ENCODE measurements at places on chromosomes 5 and 9.
A peak's percentile ranks its signal among the peaks of the same experiment; 100 is the strongest.

DNA sequence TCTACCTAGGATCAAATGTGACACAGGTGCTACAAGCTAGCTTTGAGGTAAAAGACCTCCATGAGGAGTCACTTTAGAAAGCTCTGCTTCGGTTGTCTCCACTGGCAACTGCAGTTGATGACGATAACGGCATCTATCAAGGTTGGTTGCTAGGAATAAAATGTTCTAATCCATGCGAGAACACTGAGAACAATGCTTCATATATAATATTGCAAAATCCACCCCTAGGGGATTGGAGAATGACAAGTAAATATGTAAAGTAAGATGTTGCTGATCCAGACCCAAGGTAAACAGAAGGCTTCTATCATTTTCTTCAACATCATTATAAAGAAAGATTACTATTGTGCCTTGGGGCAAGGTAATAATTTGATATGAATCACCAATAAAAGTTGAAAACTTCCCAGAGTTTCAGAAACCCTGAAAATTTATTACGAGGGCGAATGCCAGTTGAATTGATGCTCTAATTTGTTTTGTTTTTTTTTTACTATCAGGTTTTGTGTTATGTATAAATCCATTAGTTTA is 1003.4 kb downstream of the CDH18 start:
- no peaks in the 10 kb centered on the region for H3K36me3 ChIP-seq
- no peak overlapping the region for H3K4me3 ChIP-seq
- DNase-seq, result no peak
- no peaks in the 10 kb centered on the region for H3K27me3 ChIP-seq
- no peak overlapping the region for H3K27ac ChIP-seq

DNA sequence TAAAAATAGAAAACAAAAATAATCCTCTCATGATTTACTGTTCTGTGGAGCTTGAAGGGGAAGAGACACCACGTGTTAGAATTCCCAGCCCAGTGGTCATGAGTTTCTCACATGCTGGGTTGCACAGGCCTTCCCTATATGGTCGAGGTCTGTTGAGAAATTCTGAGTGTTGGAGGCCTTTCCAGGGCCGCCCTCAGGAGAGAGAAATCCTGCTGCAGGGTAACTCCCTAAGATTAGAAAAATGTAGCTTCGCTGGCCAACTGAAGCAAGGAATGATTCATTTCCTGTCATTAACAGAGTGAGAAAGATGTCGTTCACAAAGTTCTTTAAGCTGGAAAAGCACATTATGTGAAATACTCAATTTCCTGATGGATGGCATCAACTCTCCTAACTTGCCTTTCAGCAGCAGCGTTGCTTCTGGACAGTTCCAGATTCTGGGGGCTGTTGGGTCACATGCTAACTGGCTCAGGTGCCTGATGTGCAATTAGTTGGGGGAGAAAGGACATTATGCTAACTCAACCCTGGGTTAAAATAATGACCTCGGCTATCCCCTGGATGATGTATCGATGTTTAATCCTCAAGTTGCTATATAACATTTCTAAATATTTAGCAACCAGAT is 104.8 kb upstream of the CD180 start:
- H3K4me3 ChIP-seq, result no peak overlapping the region
- peak overlapping the region; percentile 70 for H3K27ac ChIP-seq
- DNase-seq, result peak; percentile 82
- no peaks in the 10 kb centered on the region for H3K27me3 ChIP-seq
- no peaks in the 10 kb centered on the region for H3K36me3 ChIP-seq

- peak; percentile 40 for DNase-seq
- H3K27ac ChIP-seq, result no peak overlapping the region
- H3K36me3 ChIP-seq, result no peaks in the 10 kb centered on the region
Measured at GRCh38 chr5:159459951-159460538, 129.8 kb upstream of the IL12B start.

- no peaks in the 10 kb centered on the region for H3K36me3 ChIP-seq
- no peaks in the 10 kb centered on the region for H3K27me3 ChIP-seq
- H3K4me1 ChIP-seq, result no peaks in the 10 kb centered on the region
- H3K4me3 ChIP-seq, result peak overlapping the region; percentile 71
- peak overlapping the region; percentile 84 for H3K27ac ChIP-seq
- no peak for DNase-seq
Measured at GRCh38 chr5:91383956-91384300, 811 bp upstream of the ARRDC3 start.

GRCh38 chr5:14521748-14522147 is 59.8 kb upstream of the OTULINL start:
- DNase-seq, result no peak
- H3K4me3 ChIP-seq, result no peak overlapping the region
- H3K27ac ChIP-seq, result no peak overlapping the region

DNA sequence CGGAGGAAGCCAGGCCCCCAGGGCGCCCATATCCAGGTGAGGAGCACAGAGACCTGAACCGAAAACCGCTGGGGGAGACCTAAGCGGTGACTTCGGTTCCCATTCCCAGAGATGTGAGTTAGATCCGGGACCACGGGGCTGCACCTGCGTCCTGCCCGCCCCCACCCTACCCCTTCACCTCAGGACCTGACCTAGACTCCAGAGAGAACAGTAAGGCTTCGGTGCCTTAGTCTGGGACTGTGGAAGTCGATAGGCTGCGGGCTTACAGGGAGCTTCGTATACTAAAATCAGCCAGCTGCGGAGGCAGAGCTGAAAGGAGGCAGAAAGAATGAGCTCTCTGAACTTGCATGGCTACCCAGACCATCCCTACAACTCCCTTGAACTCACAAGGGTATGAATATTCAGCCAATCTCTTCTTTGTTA is 518 bp upstream of the FAM13B start:
- H3K36me3 ChIP-seq, result peaks cover 1% of the 10 kb centered on the region
- no peaks in the 10 kb centered on the region for H3K27me3 ChIP-seq
- H3K27ac ChIP-seq, result peak overlapping the region; percentile 91
- H3K4me3 ChIP-seq, result peak overlapping the region; percentile 82

DNA sequence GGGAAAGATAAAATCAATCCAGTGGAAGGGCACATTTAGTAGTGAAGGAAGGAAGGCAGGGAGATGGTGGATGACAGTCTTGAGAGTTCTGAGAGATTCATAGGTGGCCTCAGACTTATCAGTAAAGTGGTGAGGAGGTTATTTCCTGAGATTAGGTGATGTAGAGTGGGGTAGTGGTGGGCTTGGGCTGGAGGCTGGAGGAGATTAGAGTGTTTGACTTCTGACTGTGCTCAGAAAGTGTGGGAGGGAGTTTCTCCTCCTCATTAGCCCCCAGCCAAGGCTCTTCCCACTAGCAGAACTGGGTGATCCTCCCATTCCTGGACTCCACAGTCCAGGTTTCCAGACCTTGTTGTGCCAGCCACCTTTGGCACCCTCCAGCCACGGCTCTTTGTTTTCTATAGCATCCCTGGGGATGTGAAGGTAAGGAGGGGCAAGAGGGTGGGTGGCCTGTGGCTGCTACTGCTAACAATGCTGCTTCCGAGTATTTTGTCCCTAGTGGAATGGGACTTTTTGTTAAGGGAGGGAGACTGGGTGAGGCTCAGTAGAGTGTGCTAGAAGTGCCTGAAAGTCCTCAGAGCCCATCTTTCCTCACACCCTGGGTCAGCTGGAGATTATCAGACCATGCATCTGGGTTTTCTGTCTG is 94.4 kb downstream of the ADRB2 start:
- H3K36me3 ChIP-seq, result no peaks in the 10 kb centered on the region
- DNase-seq, result no peak
- peaks cover 3% of the 10 kb centered on the region for H3K4me1 ChIP-seq
- H3K27ac ChIP-seq, result no peak overlapping the region

DNA sequence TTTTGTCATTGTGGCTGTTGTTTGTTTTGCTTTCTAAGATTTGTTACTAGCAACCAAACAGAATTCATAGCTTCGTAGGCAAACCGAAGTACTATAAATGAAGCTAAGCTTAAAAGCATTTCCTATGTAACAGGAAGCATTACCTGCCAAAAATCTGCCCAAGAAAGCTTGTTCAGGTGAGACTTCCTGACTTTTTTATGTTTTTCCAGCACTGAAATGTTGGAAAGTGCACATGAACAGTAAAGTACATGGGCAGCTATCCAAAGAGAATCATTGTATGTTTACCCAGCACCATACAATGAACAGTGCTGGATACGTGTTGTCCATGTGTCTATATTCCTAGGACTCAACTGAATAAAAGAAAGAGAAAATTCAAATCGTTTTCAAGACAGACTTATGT is 247.1 kb downstream of the NFIB start:
- no peak overlapping the region for H3K4me3 ChIP-seq
- H3K27me3 ChIP-seq, result no peaks in the 10 kb centered on the region
- DNase-seq, result no peak
- no peaks in the 10 kb centered on the region for H3K4me1 ChIP-seq

GRCh38 chr5:143403334-143403592 is 223 bp downstream of the NR3C1 start:
- peaks cover 7% of the 10 kb centered on the region for H3K4me1 ChIP-seq
- DNase-seq, result no peak
- H3K27me3 ChIP-seq, result no peaks in the 10 kb centered on the region
- peak overlapping the region; percentile 97 for H3K4me3 ChIP-seq
- H3K27ac ChIP-seq, result peak overlapping the region; percentile 100
- peaks cover 9% of the 10 kb centered on the region for H3K36me3 ChIP-seq

- H3K4me1 ChIP-seq, result no peaks in the 10 kb centered on the region
- H3K4me3 ChIP-seq, result no peak overlapping the region
- no peak for DNase-seq
- no peak overlapping the region for H3K27ac ChIP-seq
- H3K27me3 ChIP-seq, result 0 out of 2 replicates have a peak, but pooled peaks cover 2% of the 10 kb centered on the region
Measured at GRCh38 chr5:107370396-107370968, 300.3 kb downstream of the EFNA5 start.

- no peak overlapping the region for H3K4me3 ChIP-seq
- H3K36me3 ChIP-seq, result no peaks in the 10 kb centered on the region
- H3K4me1 ChIP-seq, result no peaks in the 10 kb centered on the region
- no peak overlapping the region for H3K27ac ChIP-seq
- no peaks in the 10 kb centered on the region for H3K27me3 ChIP-seq
Measured at GRCh38 chr9:14935964-14936363, 25.7 kb upstream of the FREM1 start.

GRCh38 chr5:6373081-6373846 is 5.1 kb downstream of the MED10 start:
- no peaks in the 10 kb centered on the region for H3K27me3 ChIP-seq
- H3K4me3 ChIP-seq, result no peak overlapping the region
- H3K36me3 ChIP-seq, result peaks cover 56% of the 10 kb centered on the region
- H3K27ac ChIP-seq, result no peak overlapping the region
- H3K4me1 ChIP-seq, result peaks cover 2% of the 10 kb centered on the region
- DNase-seq, result no peak

DNA sequence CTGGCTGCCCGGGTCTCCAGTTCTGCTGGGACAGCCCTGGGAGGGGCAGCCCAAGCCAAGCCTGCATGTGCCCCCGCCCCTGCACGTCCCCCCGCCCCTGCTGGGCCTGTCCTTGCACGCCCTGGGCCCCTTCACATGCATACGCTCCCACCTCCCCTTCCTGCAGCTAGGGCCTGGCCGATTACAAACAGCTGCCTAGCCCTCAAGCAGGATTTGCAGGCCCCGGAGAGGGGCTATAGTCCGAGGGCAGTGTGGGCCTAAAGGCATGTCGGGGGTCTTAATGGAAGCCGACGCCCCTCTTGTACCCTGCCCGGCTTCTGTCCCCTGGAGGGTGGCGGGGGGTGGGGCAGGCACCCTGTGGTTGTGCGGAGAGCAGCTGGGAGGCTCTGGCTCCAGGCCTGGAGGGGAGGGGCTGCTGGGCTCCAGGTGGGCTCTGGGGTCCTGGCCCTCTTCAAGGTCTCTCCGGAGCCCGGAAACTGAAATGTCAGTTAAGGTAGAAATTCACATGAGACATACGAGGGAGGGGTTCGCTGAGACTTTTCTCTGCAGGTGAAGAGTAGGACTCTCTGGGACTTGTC is 16.9 kb downstream of the COL5A1 start:
- no peak overlapping the region for H3K4me3 ChIP-seq
- H3K27me3 ChIP-seq, result no peaks in the 10 kb centered on the region
- DNase-seq, result no peak
- peaks cover 26% of the 10 kb centered on the region for H3K36me3 ChIP-seq
- no peak overlapping the region for H3K27ac ChIP-seq

DNA sequence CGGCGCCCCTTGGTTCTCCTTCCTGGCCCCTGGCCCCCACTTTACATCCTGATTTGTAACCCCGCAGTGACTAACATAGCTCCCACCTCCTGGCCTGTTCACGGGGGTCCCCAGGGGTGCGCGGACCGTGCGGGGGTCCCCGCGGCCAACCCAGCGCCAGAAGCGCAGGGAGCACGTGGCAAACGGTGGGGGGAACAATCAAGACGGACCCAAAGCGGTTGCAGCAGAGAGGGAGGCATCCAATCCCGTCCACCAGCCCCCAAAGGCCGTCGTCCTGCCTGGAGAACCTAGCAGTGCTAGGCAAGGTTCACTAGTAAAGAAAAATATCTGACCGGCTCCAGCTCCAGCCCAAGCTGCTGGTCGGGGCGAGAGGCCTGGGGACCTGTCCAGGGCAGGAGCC is 201.5 kb downstream of the AUH start:
- DNase-seq, result no peak
- peaks cover 31% of the 10 kb centered on the region for H3K4me1 ChIP-seq
- H3K27me3 ChIP-seq, result no peaks in the 10 kb centered on the region
- no peaks in the 10 kb centered on the region for H3K36me3 ChIP-seq

GRCh38 chr5:174291162-174291561 is 245.7 kb downstream of the NSG2 start:
- H3K27me3 ChIP-seq, result no peaks in the 10 kb centered on the region
- H3K27ac ChIP-seq, result no peak overlapping the region
- H3K36me3 ChIP-seq, result no peaks in the 10 kb centered on the region
- no peaks in the 10 kb centered on the region for H3K4me1 ChIP-seq
- H3K4me3 ChIP-seq, result no peak overlapping the region

- H3K4me1 ChIP-seq, result no peaks in the 10 kb centered on the region
- no peak for DNase-seq
- H3K4me3 ChIP-seq, result no peak overlapping the region
- H3K27me3 ChIP-seq, result no peaks in the 10 kb centered on the region
Measured at GRCh38 chr9:4420351-4420750, 69.9 kb upstream of the SLC1A1 start.

GRCh38 chr5:5983261-5983980 is 394.9 kb downstream of the MED10 start:
- no peaks in the 10 kb centered on the region for H3K36me3 ChIP-seq
- H3K4me1 ChIP-seq, result no peaks in the 10 kb centered on the region
- H3K27me3 ChIP-seq, result no peaks in the 10 kb centered on the region
- DNase-seq, result no peak

- DNase-seq, result peak; percentile 4
- H3K27ac ChIP-seq, result no peak overlapping the region
- no peaks in the 10 kb centered on the region for H3K4me1 ChIP-seq
- H3K27me3 ChIP-seq, result no peaks in the 10 kb centered on the region
Measured at GRCh38 chr5:122942164-122942914, 94.2 kb downstream of the PPIC start.
